ENCODE measurements at places on chromosomes 3 and 15.

DNA sequence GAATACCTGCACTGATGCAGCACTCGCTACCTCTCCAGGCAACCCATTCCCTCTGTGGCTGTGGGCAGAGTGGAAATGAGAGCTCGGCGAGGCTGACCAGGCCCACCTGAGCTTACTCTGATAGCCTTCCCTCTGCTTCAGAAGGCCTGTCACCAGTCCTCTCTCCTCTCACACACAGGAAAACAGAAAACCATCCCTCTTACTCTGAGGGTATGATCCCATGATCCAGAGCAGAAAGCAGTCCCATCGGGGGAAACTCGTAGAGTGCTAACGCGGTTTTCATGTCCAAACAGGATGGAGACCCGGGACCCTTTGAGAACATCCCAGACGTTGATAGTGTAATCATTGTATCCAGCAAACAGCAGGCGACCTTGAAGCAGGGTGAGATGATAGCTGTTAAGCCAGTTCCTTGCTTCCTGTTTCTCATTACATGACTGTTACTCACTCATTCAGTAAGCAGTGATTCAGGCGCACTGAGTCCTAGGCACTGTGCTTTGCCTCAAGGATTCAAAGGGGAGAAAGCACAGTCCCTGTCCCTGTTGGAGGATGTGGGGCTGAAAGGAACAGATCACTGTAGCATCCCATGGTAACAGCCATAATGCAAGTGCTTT lies 11.8 kb upstream of the BCL2L10 start:
- DNase-seq: no peak

DNA sequence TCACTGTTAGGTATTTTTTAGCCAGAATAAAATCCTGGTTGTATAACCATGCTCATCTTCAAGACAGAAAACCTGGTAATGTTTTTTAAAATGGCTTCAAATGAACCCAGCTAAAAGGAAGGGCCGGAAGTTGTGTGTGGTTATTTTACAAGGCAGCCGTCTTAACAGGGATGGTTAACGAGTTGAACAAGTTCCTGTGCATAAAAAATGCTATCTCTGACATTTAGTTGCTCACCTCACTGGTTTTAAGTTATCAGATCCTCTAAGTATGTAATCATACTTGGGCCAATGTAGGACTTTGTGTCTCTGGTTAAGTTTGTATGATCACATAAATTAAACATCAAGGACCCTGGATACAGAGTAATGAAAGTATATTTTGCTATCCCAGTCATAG lies 2.1 kb downstream of the ATP11B start:
- no peak for DNase-seq

DNA sequence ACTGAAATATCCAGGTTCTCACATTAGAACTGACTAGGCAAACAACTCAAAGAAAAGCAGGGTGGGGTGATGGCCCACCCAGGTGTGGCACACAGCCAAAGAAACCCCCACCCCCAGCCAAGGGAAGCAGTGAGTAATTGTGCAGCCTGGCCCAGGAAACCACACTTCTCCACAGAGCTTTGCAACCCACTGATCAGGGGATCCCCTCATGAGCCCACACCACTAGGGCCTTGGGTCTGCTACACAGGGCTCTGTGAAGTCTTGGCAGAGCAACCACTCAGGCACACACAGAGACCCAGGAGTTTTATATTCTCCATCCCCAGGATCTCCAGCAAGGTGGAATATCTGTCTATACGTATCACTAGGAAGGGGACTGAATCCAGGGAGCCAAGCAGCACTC lies 22.2 kb upstream of the TRIM42 start:
- DNase-seq: no peak

DNA sequence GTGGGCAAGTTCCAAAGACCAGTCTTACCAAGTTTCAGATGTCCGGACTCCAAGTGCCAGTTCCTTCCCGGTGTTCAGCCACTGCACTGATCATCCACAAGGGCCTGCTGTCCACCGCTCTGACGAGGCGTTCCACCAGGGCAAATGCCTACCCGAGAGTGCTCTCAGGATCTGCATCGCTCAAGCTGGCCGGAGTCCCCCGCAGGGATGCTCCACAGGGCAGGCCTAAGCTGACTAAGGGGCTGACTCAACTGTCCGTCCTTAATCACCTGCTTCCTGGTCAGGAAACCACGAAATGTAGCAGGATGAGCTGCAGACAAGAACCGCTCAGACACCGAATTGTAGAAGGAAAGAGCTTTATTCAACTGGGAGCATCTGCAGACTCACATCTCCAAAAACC lies 341.6 kb downstream of the KCNH8 start:
- no peak for DNase-seq

DNA sequence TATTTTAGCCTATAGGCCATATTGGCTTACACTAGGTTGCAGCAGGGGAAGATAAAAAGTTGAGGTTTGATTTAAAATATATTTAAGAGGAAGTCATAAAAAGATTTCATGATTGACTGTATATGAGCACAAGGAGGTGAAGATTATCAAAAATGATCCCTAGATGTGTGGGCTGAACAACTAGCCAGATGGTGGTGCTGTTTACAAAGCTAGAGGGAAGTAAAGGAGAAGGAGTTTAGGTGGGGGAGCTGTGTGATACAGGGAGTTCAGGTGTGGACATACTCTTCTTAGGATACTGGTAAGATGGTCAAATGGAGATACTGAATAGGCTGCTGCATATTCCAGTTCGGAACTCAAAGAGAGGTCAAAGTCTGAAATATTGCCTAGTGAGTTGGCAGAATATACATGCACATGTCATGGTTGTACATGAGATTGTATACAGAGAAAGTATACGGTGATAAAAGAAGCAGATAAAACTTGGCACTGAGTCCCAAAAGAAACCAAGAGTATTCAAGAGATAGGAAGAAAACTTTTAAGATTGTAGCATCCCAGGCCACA lies 727.8 kb downstream of the NLGN1 start:
- DNase-seq: no peak

DNA sequence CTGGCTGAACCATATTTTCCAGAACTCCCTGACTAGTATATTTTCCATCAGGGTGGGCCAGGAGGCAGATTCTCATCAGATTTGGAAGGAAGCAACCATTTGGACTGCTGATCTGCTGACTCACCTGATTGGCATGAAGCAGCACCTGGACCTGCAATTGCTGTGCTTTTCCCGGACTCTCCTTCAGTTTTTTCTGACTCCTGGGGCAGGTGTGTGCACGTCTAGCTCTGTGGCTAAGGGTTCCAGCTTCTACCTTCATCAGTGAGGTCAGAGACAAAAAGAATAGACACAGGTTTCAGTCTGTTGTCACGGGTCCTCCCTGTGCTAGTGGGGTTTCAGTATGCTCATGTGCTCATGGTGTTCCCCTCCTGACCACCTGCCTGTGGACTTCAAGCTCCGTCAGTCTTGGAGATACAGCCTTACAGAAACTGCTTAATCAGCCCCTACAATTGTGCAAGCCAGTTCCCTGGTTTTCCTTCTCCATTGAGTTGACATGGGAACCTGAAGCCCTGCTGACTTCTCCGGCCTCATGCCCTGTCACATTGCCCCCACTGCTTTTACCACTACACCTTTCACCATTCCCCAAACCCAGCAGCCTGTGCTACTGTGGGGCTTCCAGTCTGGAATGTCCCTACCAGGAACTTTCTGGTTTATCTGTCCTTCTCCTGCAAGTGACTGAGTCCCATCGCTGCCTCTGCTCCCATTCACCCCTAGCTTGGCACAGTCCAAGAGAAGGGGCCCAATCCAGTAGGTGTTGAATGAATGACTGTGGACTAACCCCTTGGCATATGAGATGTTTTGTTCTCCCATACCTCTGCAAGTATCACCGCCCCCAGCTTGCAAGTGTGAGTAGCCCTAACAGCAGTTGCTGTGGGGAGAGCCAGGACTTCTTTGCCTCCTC lies 31.7 kb downstream of the HMCES start:
- no peak for DNase-seq

- DNase-seq: no peak
Measured at GRCh38 chr15:75397494-75397893, 29.1 kb upstream of the MAN2C1 start.

DNA sequence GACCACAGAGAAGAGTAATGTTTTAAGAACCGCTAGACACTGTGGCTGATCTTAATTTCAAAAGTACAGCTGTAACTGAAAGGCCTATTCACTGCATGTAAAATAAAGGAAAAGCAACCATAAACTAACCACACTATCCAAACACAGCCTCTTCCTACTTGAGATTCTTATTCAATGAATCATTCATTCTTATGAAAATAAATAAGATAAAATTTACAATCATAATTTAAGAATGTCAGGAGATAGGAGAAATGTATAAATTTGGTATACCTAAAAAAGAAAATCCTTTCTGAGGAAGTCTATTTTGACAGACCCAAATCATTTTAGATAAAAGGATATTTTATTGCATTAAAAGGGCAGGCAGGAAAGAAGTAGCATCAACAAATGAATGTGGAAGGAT lies 533.5 kb upstream of the ZNF385D start:
- no peak for DNase-seq

- no peak for DNase-seq
Measured at GRCh38 chr3:71109241-71109976, 474.1 kb downstream of the FOXP1 start.

- no peak for DNase-seq
Measured at GRCh38 chr3:66047311-66048050, 8.8 kb upstream of the MAGI1 start.

- DNase-seq: no peak
Measured at GRCh38 chr3:195462308-195462610, 19.4 kb upstream of the ACAP2 start.

GRCh38 chr3:150097588-150097890 lies 126.8 kb upstream of the PFN2 start:
- DNase-seq: no peak

DNA sequence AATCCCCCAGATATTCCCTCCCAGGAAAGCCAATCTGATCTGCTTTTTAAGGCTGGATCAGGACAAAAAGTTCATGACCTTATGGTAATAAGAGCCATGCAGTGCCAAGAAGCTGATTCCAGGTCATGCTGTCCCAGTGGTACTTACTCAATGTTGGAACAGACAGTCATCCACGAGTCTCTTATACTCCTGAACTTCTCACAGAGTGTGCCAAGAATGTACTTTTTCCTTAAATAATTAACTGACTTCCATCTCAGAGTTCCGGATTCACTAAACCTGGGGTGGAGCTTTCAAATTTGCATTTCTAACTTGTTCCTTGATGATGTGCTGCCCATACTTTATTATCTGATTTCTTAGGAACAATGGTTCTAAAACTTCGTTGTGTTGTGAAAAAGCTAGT lies 3.4 kb upstream of the P3H2 start:
- no peak for DNase-seq

DNA sequence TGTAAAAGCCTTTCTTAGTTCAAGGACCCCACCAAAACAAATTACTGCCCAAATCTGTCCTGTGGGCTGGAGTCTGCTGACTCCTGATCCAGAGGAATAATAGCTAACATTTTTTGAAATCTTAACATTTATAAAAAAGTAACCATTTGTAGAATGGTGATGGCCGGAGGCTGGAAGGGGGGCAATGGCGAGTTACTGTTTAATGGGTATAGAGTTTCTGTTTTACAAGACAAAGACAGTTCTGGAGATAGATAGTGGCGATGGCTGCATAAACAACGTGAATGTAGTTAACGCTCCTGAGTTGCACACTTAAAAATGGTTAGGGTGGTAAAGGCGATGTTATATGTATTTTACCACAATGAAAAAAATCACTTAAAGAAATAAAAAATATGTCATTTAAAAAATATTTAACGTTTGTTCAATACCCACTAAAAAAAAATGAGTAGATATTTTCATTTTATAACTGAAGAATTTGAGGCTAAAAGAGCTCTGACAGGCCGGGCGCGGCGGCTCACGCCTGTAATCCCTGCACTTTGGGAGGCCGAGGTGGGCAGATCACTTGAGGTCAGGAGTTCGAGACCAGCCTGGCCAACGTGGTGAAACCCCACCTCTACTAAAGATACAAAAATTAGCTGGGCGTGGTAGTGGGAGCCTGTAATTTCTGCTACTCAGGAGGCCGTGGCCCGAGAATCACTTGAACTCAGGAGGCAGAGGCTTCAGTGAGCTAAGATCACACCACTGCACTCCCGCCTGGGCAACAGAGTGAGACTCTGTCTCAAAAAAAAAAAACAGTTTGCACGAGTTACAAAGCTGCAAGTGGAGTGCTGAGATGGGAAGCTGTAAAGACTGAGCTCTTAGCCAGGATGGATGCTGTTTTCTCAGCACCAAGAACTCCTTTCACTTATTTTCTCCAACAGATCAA lies 37.6 kb downstream of the IGF2BP2 start:
- DNase-seq: no peak

DNA sequence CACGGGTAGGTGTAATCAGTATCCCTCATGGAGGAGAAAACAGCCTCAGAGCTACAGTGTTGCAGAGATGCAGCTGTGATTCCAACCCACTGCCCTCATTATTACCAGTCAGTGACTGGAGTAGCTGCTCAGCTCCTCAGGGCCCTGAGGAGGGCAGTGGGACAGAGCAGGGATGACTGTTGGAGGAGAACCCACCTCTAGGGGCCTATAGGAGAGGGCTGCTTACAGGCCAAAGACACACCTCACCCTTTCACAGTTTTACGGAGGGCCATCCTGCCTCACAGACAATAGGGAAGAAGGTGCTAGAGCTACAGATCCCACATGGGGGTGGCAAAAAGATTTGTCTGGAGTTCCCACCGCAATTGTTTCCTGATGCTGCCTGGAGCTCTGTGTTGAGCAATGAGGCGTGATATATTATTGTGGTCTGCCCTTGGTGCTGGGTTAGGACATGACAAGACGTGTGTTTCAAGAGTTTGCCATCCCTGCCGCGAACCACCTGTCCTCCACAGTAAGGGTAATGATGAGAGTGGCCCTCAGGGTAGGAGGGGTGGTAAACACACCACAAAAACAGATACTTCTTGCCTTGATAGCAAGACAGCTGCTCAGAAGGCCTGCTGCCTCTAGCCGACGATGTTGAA lies 140.5 kb upstream of the TPM1 start:
- peak; percentile 85 for DNase-seq

DNA sequence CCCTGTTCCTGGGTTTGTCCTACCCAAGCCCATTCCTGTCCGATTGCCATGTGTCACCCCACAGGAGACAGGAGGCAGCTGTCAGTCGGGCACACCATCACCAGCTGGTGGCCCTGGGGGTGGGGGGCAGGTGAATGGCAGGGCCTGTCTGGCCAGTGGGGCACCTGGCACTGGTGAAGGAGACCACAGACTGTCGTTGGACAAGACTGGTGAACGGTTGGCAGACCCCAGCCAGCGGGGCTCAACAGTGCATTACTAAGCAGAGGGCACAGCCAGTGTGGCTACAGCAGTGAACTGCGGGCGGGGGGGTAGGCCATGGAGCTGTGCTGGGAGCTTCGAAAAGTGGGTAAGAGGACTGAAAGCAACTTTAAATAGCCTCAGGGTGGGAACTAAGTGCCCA lies 2.1 kb downstream of the SEMA7A start:
- DNase-seq: no peak

- DNase-seq: no peak
Measured at GRCh38 chr15:32636410-32636809, 5.1 kb upstream of the SCG5 start.

- no peak for DNase-seq
Measured at GRCh38 chr3:32222950-32223349, 15.5 kb upstream of the CMTM8 start.

- DNase-seq: no peak
Measured at GRCh38 chr15:84391191-84391590, 155.6 kb downstream of the GOLGA6L4 start.

DNA sequence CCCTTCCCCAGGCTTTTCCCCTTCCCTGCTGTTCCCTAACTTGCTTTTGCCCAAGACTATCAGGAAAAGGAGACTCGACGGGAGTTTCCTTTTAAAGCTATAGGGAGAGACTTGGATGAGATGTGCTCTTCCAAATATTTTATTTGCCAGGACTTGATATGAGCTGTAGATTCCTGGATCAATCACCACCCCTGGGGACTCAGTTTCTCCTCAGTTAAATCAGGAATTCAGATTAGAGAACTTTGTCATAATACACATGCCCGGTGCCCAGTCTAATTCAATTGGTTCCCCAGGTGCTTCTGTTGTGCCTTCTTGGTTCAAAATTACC lies 46.6 kb downstream of the SMAD6 start:
- no peak for DNase-seq

Data from NCI-H187 treated with DMSO at 0.1 percent for 48 hours (cell line).